ENCODE measurements at places on chromosomes 5 and 9. TPM values are rescaled to one million over a fixed set of nuclear protein-coding genes. Genes with fewer than 3 reads are reported as not detected.

Gene GADD45G
- total RNA-seq = 7.5 TPM

Gene MAT2B
- total RNA-seq = 76.4 TPM

Gene GRXCR2
- total RNA-seq = not detected

Gene PHF24
- total RNA-seq = 0.13 TPM

Gene TLX3
- total RNA-seq = not detected

Gene NOXA1
- 3.9 TPM for total RNA-seq

Gene ARID3C
- total RNA-seq = not detected

Gene FAM153A
- 0.05 TPM for total RNA-seq

Gene CA9
- total RNA-seq = 0.86 TPM

Gene EGFLAM
- not detected for total RNA-seq

Gene GRIN1
- total RNA-seq = 0.22 TPM

Gene ECM2
- not detected for total RNA-seq

Gene OR1J2
- total RNA-seq = not detected

DNA sequence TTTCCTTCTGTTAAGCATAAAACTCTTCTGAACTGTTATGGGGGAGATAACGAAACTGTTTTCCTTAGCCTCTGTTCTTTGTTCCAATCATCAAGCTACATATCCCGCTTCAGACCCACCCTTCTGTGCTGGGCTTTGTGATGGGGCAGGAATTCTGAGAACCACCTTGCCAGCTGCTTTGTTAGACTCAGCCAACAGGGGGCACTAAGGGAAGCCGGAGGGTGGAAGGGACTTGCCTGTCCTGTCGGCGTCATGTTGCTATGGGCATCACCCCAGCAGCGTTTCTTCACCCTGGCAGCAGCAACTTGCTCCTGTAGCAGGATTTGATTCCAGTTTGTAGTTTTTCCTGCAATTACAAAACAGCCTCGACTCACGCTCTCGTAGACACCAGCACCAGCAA lies 169.1 kb downstream of the CAAP1 start:
- no peak for DNase-seq

- no peak for DNase-seq
These were observed 1.3 kb upstream of the SLC44A1 start for GRCh38 chr9:105243015-105243686.

DNA sequence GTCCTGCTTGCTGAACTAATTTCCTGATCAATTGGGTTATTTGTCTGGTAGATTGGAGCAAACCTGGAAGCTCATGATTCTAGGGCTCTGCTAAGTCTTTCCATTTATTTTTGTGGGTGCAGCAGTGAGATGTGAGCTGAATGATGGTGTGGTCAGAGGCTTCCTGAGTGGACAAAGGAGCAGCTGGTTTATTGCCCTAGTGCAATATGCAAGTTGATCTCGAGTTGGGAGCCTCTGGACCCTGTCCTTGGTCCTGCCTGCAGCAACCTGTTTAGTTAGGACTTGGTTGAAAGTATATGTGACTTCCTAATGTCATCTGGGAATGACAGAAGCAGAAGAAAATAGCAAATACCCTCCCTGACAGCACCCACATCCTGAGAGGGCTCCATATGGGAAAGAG lies 4.2 kb upstream of the UNC5A start:
- DNase-seq = no peak

- DNase-seq = no peak
These were observed 98.0 kb downstream of the HSD17B3 start for GRCh38 chr9:96203867-96204501.

GRCh38 chr9:124222918-124223720 lies 34.6 kb upstream of the NEK6 start:
- DNase-seq = no peak

- no peak for DNase-seq
These were observed 190.2 kb upstream of the SNX2 start for GRCh38 chr5:122584411-122585300.

GRCh38 chr5:89343666-89344065 lies 460.7 kb upstream of the MEF2C start:
- DNase-seq = peak; percentile 29

DNA sequence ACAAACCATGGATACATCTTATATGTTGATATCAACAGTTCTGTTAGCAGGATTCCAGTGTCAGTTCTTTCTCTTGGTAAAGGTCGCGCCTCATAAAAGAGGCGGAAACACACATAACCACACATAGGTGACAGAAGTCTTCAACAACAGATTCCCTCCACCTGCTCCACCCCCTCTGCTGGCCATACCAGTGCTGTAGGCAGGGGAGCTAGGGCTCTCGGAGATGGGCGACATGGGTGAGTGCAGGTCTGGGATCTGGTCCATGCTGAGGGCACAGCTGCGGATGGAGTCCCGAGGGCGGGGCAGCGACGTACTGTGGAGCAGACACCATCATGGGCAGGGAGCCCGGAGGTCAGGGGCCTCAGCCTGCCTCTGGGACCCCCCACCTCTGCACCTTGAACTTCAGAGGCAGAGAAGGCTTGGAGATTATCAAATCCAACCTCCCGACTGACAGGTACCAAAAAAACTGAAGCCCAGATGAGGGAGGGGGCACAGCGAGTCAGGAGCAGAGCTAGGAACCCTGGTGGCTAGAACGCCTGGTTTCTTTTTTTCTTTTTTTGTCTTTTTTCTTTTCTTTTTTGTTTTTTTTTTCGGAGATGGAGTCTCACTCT lies 12.0 kb upstream of the TOR2A start:
- no peak for DNase-seq

- no peak for DNase-seq
These were observed 23.7 kb upstream of the PTGES start for GRCh38 chr9:129776566-129776937.

DNA sequence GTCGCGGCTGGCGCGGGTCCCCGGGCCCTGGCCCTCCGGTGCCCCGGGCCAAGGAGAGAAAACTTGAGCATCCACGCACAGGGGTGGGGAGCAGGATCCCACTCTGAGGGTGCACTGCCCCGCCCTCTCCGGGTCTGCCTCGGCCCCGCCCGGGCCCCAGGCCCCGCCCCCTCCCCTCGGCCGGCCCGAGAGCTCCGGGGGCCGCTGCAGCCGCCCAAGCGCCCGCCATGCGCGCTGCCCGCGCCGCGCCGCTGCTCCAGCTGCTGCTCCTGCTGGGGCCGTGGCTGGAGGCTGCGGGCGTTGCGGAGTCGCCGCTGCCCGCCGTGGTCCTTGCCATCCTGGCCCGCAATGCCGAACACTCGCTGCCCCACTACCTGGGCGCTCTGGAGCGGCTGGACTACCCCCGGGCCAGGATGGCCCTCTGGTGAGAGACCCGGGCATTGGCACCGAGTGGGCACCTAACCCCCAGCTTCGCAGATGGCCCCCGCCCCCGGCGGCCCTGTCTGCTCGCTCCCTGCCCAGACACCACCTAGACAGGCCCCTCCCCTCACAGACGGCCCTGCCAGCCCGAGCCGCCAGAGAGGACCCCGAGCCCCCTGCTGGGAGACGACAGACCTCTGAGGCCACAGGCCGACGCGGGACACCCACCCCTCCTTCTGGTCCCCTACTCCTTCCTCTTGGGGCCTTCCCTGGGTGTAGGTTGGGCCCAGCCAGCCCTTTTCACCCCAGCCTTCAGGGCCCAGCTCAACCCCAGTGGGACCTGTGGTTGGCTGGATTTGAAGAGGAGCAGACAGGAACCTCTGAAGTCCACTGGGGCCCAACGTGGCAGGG lies at the start of gene CERCAM:
CERCAM (plus strand) TSS at position 207 of the 831 bp plus-strand sequence; CDS start at position 228, 21 bp downstream.
- DNase-seq = peak; percentile 68

DNA sequence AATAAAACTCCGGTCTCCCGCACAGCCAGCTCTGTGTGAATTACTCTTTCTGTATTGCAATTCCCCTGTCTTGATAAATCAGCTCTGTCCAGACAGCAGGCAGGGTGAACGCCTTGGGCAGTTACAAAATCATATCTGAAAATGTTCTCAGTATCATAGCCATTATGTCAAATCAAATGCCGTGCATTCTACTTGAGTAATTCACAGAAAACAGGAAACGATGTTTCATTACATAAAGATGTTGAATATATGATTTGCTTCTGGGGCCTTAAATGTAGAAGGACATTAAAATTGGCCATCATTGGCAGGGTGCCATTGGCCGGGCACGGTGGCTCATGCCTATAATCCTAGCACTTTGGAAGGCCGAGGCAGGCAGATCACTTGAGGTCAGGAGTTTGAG lies 8.5 kb downstream of the POLR3G start:
- no peak for DNase-seq

DNA sequence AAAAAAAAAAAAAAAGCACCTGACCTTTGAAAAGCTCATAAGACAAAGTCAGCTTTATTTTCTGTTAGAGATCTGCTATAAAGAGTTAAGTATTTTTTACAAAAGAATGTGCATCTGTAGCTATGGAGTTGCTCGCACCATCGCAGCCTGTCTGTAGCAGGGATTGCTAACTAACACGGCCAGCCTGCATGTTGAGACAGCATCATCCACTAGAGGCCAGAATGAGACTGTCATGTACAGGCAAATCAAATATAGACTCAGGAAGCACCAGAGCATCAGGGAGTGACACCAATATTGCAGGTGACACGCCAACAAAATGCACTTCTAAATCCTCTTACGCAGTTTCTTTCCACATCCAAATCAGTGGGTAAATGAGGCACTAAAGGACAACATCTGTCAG lies 136.3 kb upstream of the RASEF start:
- no peak for DNase-seq

GRCh38 chr5:35789732-35790456 lies 66.8 kb upstream of the IL7R start:
- DNase-seq = no peak

GRCh38 chr5:156835905-156836304 lies 14.2 kb upstream of the PPP1R2B start:
- DNase-seq = no peak

GRCh38 chr9:68964102-68964541 lies 49.8 kb downstream of the PRKACG start:
- no peak for DNase-seq

DNA sequence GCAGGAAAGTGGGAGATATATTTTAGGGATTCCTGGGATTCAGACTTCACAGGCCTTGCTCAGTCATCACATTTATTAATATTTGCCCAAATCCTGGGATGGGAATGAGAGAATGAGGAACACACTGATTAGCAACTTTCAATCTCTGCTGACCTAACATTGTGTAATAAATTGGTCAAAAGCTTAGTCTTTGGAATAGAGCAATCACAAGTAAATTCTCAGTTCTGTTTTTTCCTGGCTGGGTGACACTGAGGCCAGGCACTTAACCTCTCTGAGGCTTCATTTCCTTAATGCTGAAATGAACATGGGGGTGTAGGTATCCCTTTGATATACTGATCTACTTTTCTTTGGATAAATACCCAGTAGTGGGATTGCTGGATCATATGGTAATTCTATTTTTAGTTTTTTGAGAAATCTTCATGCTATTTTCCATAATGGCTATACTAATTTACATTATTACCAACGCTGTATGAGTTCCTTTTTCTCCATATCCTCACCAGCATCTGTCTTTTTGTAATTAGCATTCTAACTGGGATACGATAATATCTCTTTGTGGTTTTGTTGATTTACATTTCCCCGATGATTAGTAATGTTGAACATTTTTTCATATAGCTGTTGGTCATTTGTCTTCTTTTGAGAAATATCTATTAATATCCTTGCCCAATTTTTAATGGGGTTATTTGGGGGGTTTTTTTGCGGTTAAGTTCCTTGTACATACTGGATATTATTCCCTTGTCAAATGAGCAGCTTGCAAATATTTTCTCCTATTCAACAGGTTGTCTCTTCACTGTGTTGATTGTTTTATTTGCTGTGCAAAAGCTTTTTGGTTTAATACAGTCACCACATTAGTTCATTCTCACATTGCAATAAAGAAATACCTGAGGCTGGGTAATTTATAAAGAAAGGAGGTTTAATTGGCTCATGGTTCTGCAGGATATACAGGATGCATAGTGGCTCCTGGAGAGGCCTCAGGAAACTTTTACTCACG lies 36.8 kb upstream of the NIPBL start:
- no peak for DNase-seq

GRCh38 chr5:129689045-129689444 lies 58.8 kb upstream of the MINAR2 start:
- no peak for DNase-seq

DNA sequence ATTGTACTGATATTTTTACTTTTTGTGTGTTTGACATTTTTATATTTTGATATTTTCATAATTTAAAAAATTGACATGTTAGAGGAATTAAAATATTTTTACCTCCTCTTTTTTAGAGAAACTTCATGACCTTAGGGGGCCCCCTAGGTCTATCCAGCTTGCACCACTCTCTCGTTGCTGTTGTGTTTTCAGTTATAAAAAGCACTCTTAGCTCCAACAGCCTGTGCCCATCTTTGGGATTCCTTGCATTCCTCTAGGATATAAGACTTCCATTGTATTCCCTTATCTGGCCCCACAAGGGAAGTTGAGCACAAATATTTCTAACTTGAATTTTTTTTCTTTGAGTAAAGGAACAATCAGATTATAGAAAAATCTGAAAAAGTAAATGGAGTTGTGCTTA lies 245.3 kb downstream of the SH3GL2 start:
- DNase-seq = no peak

DNA sequence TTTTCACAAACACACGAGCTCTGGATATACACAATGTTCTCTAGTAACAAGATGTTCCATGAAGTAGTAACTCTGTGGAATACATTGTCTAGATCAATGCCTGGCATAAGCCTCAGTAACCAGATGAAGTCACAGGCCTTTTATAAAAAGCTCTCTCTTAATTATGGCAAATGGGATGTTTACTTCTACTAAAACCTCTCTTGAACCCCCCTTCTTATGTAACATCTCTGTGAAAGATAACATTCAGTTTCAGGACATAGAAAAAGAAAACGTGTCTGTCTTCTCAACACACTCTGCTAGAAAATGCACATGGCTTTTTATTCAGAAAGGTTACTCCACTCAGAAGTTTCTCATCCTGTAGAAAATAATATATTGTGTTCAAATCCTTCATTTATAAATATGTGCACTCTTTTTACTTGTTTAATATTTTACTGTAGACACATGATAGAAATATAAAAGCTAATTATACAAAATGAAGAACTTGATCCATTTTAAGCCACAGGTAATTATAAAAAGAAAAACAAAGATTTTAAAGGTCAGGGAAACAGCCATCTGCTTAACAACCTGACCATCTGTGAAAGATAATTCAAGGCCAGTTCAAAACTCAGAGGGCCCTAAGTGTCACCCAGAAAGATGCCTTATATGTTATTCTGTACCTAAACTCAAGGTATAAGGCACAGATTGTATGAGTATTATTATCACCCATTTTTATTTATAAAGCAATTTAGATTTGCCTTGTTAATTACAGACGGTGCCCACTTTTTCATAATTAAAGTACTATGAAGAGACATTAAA lies 812.0 kb downstream of the CDH18 start:
- DNase-seq = no peak

Measured in activated B cell treated with CpG ODN at 0.5 μM for 24 hours (primary cell).